ENCODE measurements at places on chromosomes 6 and 20.

- DNase-seq = peak; percentile 50
Measured at GRCh38 chr20:53387983-53388675, 205.5 kb downstream of the ZNF217 start.

- no peak for DNase-seq
Measured at GRCh38 chr6:156719395-156719719, 57.8 kb upstream of the ARID1B start.

DNA sequence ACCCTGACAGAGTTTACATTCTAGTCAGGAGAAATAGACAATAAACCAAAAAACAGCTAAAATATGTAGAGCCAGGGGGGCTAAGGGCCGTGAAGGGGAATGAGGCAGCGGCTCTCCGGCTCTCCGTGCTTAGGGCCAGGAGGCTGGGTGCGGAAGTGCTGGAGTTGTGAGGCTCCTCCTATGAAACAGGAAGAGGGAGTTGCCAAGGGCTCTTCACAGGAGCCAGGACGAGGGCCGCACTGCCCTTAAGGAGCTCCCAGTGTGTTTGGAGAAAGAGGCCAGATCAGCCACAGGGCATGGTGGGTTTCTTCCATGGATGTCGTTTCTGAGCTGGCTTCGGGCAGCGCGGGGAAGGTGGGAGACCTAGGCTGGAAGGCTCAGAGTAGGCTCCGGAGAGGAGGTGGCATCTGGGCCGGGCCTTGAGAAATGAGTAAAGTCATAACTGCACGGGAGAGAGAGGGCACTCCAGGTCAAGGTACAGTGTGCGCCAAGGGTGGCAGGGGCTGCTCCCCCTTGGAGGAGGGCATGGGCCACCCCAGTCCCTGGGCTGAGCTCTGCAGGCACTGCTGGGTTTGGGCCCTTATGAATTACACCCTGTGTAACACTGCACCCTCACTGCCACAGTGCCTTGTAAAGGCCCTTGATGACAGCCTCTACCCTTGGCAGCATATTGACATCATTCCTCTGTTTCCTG is 20.8 kb upstream of the MLN start:
- DNase-seq = no peak

DNA sequence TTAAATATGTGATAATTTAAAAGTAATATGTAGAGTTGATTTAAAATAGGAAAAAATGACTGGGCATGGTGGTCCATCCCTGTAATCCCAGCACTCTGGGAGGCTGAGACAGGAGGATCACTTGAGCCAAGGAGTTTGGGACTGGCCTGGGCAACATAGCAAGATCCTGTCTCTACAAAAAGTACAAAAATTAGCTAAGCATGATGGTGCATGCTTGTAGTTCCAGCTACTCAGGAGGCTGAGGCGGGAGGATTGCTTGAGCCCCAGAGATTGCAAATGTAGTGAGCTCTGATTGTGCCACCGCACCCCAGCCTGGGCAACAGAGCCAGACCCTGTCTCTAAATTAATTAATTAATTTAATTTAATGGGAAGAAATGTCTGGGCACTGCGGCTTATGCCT is 44.2 kb upstream of the CDYL start:
- DNase-seq = no peak

DNA sequence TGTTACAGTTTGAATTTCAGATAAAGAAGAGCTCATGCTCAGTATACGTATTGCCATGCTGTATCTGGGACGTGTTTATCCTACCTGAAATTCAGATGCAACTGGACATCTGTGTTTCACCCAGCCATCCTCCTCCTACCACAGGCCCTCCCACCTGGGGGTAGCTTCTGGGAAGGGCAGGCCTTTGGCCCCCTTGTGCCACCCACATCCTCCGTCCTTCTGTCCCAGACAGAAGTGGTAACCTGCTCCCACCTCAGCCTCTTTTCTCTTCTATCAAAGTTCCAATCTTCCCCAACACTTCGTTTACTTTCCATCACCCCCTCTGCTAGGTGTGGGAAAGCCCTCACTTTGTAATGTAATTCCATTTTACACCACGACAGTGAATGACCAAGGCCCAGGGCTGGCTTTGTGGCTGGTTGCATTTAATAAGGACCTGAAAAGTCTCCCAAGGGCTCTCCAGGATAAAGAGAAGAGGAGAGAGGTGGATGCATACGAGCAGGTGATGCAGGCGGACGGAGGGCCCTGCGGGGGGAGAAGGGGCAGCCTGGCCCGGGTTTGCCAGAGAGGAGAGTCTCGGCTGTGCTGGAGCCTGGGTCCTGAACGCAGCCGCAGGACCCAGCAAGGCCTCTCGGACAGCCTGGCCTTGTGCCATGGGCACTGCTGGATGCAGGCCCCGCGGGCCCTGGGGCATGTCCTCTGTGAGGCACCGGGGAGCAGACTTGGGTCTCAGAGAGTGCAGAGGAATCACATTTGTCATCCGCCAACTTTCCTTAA is 98.4 kb downstream of the PSMB1 start:
- DNase-seq = no peak

DNA sequence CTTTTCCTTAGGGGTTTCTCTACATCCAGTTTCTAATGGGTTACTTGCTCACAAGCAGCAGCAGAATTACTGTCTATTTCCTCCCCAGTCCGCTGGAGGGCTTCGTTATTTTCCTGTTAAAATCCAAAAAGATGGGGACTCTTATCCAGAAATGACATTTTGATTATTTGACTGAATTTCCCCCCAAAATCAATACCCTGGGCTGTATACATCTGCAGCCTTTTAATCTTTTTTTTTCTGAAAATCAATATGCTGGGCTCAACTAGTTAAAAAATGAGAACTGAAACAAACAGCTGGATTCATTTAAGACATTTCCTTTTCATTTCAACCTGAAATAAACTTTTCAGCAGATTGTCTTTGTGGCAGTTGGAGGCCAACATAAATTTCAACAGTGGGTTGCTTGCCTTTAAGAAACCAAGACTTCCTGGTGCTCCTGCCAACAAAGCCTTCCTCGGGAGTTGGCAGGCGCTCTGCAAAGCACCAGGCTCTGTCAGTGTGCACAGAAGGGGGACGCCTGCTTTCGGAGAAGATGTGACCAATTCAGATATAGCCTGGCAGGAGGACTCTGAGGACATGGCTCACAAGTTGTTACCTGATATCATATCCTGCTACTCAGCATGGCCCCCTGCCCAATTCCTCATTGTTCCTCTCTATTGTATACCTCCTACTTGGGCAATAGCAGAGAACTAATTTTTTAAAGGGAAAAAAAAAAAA is 204.7 kb upstream of the ARG1 start:
- DNase-seq = no peak

GRCh38 chr6:170144571-170145271 is 146.2 kb downstream of the DLL1 start:
- DNase-seq = no peak

DNA sequence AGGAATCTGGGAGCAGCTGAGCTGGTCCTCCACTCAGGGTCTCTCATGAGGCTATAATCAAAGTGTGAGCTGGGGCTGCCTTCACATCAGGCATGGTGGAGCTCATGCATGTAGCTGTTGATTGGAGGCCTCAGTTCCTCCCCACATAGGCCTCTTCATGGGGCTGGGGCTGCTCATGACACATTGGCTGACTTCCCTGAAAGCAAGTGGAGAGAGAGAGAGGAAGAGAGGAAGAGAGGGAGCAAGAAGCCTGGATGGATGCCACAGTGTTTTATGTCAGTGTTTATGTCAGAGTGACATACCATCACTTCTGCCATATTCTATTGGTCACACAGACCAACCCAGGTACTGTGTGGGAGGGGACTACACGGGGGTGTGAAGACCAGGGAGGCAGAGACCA is 43.8 kb downstream of the EYA2 start:
- DNase-seq = no peak

- no peak for DNase-seq
Measured at GRCh38 chr6:125192610-125192930, 39.0 kb downstream of the TPD52L1 start.

DNA sequence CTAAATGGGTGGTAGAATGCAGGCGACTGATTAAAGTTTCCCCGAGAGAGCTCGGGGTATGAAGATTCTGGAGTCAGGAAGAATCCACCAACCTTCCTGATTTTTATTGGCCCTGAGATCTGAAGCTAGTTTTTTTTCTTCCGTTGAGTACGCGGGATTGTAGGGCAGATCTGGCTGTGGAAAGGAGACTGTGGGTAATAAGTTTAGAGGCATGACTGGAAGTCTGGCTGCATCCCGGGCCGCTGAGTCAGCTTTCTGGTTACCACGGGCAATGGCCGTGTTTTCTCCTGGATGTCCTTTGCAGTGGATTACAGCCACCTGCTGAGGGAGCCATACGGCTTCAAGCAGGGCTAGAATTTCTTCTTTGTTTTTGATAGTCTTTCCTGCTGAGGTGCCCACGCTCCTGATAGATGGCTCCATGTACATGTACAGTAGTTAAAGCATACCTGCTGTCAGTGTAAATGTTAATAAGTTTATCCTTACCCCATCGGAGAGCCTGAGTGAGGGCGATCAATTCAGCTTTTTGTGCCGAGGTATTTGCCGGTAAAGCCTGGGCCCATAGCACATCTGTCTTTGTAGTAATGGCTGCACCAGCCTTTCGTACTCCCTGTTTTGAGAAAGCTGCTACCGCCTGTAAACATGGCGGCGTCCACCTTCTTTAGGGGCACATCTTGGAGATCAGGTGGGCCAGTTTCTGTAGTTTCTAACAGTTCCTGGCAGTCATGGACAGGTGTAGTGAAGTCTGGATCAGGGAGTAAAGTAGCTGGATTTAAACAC is 154.0 kb downstream of the TRIM27 start:
- DNase-seq = no peak
